ENCODE measurements at places on chromosomes 2 and 18.

- no peak for DNase-seq
These were observed 340.2 kb upstream of the HNRNPA3 start for GRCh38 chr2:176872406-176872805.

GRCh38 chr2:30400151-30400954 lies 46.7 kb upstream of the LCLAT1 start:
- DNase-seq: no peak

- DNase-seq: peak; percentile 32
These were observed 162.7 kb upstream of the ETAA1 start for GRCh38 chr2:67234440-67234839.

DNA sequence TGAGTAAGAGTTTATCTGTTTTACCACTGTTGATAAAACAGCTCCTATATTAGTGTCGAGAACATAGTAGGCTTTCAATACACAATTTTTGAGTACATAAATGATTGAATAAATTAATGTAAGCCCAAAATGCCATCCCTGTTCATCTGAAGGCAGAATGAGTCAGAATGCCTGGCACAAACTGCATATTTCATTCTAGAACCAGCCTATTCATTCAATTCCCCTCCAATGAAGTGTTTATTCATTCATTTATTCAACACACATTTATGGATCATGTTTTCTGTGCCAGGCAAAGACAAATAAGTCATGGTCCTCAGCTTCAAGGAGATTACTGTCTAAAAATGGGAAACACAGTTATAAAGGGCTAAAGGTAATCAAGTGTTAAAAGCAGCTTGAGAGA lies 22.8 kb upstream of the LCLAT1 start:
- DNase-seq: no peak

GRCh38 chr2:25201794-25202193 lies 33.4 kb upstream of the POMC start:
- DNase-seq: no peak

DNA sequence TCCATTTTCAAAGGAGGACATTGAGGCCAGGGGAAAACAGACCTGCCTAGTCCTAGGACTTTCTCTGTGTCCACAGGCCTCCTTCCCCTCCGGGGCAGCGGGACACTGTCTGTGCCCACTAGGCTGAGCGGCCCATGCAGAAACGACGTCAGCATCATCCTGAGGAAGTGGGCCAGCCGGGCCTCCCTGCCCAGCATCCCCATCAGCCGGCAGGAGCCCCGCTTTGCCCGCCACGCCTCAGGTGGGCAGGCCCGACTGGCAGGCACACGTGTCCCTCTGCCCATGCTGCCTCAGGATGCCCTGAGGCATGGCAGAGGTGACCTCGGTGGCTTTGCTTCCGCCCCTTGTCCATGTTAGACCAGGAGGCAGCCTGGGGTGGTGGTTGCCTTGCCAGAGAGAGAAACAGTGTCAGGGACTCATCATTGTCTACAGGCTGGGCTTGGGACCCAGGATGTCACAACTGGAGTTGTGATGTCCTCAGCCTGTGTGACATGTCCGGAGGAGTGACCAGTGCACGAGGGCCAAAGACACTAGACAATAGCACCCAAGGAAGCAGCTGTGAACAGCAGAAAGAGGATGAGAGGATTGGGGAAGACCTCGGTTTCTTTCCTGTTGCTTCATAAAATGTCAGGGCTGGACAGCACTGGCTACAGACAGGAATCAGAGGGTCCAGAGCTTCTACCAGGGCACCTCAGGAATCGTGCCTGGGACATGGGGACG lies 36.8 kb downstream of the TOGARAM2 start:
- DNase-seq: no peak

DNA sequence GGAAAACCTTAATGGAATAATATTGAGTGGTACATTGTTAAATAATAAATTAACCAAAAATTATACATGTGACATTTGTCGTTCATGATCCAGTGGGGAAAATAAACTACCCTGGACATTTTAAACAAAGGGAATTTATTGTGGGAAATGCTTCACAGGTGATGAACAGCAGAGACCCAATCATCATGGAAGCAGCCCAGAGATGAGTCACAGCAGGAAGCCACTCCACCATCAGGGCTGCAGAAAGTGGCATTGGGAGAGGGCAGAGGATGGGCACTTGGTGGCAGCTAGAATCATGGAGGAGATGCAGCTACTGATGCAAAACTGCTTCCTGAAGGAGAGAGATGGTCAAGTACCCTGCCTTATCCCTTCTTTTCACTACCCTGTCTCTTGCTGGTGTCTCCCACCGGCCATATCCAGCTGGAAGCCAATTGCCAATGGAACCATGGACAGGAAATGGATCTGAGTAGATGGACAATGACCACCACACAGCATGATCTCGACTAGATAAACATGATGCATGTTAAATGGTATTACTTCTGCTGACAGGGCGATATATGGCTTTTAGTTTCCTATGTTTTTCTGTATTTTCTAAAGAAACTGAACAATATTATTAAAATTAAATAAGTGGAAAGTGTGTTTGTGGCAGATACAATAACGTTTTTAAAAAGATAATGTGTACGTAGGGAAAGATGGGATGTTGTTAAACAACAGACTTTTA lies 139.8 kb downstream of the RPIA start:
- no peak for DNase-seq

GRCh38 chr2:149860276-149860921 lies 272.8 kb upstream of the MMADHC start:
- DNase-seq: peak; percentile 68

DNA sequence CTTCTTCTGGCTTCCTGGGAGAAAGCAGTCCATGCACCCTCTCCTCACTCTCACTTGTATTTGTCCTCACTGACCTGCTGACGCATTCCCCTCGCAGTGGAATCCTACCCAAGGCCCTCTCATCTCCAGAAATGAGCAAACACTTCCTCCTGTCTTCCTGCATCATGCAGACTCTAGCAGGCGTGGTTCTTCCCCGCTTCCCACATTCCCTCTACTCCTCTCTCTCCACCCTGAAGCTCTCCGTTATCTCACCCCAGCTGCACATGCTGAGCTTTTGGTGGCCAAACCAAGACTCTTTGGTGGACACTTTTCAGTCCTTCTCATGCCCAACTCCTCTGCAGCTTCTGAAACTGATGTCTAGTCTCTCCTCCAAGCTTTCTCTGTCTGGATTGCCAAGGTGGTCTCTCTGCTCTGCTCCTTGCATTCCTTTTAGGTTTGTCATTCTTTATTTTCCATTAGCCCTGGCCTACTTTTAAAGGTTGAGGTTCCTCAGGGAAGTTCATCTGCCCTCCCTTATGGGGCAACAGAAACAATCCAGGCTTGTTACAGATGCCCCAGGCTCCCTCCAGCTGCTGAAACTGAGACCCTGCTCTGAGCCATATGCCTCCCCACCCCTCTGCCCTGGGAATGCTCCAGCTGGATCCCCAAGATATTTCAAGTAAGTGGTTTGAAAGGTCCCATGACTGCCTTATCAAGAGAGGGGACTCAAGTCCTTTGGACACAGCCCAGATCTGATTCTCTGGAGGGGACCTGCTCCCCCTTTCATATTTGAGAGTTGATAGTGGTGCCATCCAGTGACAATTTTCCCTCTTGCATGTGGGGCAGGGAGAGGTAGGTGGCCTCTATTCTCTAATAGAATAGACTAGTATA lies 835 bp upstream of the IL18RAP start:
- no peak for DNase-seq

GRCh38 chr2:185393091-185393490 lies 345.5 kb upstream of the FSIP2 start:
- DNase-seq: no peak

- DNase-seq: no peak
These were observed 188.2 kb downstream of the BCL2 start for GRCh38 chr18:63131106-63131958.

- DNase-seq: no peak
These were observed 10.7 kb downstream of the KCNF1 start for GRCh38 chr2:10922307-10923007.

- no peak for DNase-seq
These were observed 133.5 kb downstream of the ASXL3 start for GRCh38 chr18:33711514-33711913.

DNA sequence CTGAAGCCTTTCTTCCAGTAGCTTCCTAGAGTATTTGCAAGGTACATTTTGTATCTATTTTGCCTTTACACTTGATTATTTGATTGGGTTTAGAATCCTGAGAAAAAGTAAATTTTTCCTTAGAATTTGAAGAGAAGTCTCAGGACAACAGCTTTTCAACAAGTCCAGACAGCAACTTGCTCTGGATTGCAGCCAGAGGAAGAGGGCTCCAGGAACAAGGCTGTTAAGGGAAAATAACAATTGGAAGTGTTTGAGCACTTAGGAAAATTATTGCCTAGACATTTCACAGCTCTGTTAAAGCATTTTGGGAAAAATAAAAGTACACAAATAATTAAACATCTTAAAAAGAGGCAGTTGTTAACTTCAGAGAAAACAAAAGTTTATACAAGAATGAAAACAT lies 58.3 kb upstream of the RAPGEF4 start:
- no peak for DNase-seq

- DNase-seq: no peak
These were observed 737.6 kb downstream of the SLC4A3 start for GRCh38 chr2:220365023-220365422.

GRCh38 chr2:5913711-5914395 lies 221.7 kb downstream of the SOX11 start:
- no peak for DNase-seq

DNA sequence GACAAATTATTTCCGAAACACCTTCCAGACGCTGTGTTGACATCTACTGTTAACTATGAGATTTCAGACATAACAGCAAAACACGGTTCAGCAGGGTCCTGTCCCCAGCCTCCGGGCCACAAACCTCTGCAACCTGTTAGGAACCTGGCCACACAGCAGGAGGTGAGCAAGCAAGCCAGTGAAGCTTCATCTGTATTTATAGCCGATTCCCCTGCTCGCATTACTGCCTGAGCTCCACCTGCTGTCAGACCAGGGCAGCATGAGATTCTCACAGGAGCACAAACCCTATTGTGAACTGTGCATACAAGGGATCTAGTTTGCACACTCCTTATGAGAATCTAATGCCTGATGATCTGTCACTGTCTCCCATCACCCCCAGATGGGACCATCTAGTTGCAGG lies 31.1 kb downstream of the NDUFA10 start:
- DNase-seq: no peak

GRCh38 chr2:234968631-234969305 lies 17.0 kb downstream of the SH3BP4 start:
- no peak for DNase-seq

DNA sequence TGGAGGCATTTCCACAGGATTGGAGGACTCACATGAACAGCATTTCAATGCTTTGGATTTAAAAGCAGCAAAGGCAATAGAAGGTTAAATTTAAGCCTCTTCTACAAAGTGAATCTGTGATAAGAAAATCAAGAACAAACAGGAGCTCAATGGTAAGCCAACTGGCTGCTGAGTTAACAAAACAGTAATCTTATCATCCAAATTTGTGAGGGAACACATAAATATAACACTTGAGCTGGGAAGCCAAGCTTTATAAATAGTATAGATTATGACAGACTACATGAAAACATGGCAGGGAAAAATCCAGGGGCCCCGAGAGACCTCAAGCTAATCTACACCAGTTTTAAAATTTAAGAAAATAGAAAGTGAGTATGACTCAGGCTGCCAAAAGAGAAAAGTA lies 108.5 kb upstream of the PGAP1 start:
- no peak for DNase-seq

GRCh38 chr2:165990846-165991245 lies 37.3 kb upstream of the TTC21B start:
- DNase-seq: no peak

GRCh38 chr2:59732871-59733566 lies 820.4 kb downstream of the BCL11A start:
- DNase-seq: no peak

GRCh38 chr2:182887093-182887492 lies 20.7 kb upstream of the FRZB start:
- DNase-seq: no peak

- DNase-seq: no peak
These were observed 114.7 kb upstream of the STON1 start for GRCh38 chr2:48414980-48415835.

- peak; percentile 23 for DNase-seq
These were observed 29.9 kb upstream of the MPPE1 start for GRCh38 chr18:11937874-11938478.

- no peak for DNase-seq
These were observed 594.0 kb upstream of the ACVR2A start for GRCh38 chr2:147250652-147251356.

DNA sequence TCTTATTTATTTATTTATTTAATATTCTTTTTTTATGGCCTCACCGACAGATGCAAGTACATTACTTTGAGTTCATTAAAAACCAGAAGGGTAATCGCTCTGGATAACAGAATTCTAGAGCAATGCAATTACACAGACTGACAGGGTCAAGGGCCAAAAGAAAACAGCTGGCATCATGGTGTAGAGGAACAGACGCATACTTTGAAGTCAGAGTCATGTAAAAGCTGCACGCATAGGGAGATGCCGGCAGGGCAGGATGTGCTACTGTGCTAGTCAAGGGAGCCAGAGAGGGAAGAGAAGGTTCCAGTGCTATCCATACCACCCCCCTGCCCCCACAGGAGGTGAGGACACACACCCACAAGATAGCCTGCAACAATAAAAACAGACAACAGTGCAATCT lies 115.2 kb upstream of the TFCP2L1 start:
- DNase-seq: peak; percentile 25

GRCh38 chr2:158359846-158360245 lies 96.7 kb downstream of the CCDC148 start:
- no peak for DNase-seq

- DNase-seq: no peak
These were observed 121.0 kb downstream of the GBX2 start for GRCh38 chr2:236047176-236047575.

DNA sequence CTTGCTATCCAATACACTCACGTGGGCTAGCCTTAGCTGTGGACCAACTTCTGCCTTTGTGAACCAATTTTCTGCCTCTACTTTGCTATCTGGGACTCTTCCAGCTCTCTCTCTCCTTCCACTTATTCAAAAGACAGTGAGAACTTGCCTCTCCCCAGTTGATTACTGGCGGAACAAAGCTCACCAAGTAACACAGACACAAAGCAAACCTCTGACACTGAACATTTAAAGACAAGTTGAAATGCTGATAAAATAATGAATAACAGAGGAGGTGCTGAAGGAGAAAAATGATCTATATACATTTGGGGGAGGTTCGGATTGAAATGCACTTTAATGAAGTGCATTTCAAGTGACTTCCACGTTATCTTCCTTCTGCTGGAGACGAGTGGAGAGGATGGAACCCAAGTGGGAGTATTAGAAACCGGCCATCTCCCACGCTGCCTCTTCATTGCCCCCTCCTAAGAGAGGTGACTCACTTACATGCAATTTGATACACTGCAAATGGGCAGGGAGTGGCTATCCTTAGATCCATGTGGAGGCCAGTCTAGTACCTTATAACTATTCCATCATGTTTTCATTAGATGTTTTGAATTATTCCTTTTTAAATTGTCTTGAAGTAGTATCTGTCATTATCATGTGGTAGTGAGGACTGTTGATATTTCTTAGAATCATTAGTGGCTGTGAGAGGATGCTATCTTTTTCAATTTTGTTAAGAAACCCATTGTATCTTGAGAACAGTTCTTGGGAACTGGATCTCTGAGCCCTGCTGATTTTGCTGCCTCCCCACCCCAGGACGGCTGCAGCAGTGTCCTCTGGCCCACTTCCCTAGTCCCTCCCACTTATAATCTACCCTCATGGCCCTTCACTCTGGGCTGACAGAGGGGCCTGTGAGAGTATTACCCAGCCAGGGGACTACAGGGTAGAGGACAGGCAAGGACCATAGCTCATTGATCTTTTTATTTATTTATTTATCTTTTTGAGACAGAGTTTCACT lies 6.0 kb upstream of the GLI2 start:
- DNase-seq: peak; percentile 74

GRCh38 chr2:197286805-197287595 lies 23.6 kb downstream of the ANKRD44 start:
- DNase-seq: peak; percentile 73

Data from fibroblast of skin of left quadriceps (primary cell).